ENCODE measurements at places on chromosomes 3 and 15.

GRCh38 chr3:133987948-133988484 is 41.7 kb downstream of the SLCO2A1 start:
- DNase-seq, result no peak

- no peak for DNase-seq
These were observed 87.2 kb upstream of the MLF1 start for GRCh38 chr3:158483701-158484235.

DNA sequence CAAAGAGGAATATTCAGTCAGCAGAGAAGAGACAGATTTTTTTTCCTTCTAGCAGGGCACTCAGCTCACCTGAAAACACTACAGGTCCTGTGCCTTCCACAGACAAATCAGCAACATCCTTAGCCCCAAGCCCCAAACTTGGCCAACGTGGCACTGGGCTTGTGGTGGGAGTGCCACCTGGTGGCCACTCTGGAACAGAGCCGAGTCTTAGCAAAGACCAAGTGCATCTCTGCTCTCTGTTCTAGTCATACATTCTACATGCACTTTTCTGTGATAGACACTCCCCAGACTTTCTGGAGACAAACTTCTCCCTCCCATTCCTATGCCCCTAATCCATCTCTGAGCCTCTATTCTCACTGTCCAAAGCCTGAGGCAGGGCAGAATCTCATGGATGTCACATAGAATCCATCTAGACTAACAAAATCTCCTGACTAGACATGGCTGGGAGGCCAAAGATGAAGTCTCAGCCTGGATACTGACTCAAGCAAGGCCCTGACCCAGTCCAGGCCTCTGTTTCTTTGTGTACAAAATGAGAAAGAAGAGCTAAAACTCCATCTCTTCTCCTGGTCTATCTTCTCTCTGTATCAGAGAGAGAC is 5.1 kb upstream of the SEMA7A start:
- no peak for DNase-seq

- no peak for DNase-seq
These were observed 234.6 kb upstream of the CBLB start for GRCh38 chr3:106103383-106103782.

DNA sequence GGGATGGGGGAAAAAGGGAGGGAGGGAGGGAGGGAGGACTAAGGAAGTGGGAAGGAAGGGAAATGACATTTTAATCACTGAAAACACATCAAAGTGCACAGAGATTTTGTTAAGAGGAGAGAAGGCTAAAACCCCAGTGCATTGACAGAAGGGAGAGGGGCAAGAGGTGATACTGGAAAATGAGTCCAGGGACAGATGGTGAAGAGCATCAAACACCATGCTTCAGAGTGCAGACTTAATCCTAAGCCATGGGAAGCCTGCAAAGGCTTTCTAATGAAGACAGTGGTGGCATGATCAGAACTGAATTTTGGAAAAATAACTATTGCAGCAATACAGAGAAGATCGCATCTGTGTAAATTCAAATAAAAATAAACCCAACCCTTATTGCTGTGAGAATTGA is 41.8 kb downstream of the HGD start:
- no peak for DNase-seq

- DNase-seq, result no peak
These were observed 135.3 kb upstream of the TGFBR2 start for GRCh38 chr3:30471066-30471465.

DNA sequence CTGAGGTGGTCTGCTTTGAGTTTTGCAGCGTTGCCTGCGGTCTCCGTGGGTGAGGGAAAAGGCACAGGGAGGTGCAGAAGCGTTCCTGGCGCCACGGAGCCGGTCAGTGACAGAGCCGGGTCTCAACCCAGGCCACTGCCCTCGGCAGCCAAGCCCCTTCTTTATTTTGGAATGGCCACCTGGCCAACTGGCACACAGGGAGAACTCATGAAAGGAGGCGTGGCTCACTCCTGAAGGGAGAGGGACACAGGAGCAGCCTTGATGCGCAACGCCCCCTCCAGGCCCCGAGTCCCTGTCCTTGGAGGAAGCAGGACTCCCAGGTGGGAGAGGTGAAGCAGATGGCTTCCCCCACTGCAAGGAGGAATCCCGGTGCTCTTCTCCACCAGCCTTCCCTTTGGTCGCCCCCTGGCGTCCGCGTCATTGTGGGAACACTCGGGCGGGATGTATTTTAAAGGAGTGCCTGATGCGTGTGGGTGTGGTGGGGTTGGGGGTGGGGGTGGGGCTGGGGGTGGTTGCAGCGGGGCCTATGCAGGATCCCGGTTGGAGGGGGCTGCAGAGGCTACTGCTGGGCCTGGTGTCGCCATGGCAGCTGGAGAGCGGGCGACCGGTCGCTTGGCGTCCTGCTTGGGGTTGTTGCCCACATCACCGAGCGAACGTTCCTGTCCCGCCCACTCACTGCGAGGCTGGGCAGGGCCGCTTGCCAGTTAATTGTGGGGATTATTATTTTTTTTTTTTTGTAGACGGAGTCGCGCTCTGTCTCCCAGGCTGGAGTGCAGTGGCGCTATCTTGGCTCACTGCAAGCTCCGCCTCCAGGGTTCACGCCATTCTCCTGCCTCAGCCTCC is 32.6 kb downstream of the APBA2 start:
- DNase-seq, result no peak

GRCh38 chr15:98138910-98139309 is 178.4 kb downstream of the ARRDC4 start:
- no peak for DNase-seq

DNA sequence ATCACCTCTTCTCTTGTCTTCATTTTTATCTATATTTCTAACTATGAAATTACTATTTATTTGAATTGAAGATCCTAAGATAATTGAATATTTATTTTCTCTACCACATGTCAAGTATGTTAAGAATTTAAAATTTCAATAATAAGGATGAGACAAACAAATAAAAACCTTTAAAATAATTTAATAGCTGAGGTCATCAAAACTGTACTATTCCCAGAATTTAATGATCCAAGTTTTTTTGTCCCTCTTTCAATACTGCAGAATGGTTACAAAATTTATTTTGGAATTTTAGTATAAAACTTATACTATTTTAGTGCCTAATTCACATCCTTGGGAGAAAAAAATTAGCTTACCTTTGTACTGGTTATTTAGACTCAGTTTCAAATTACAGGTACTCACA is 774.9 kb downstream of the ROBO2 start:
- no peak for DNase-seq

DNA sequence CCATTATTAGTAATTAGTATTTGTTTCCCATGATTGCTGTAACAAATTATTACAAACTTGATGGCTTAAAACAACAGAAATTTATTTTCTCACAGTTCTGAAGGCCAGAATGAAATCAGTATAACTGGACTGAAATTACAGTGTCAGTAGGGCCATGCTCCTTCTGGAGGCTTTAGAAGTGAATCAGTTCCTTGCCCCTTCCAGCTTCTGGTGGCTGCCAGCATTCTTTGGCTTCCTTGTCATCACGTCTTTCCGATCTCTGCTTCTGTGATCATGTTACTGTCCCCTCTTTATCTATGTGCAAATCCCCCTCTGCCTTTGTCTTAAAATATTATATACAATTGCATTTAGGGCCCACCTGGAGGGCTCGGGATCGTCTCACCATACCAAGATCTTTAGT is 92.0 kb downstream of the FOXB1 start:
- no peak for DNase-seq

GRCh38 chr3:140715035-140715434 is 37.2 kb downstream of the TRIM42 start:
- no peak for DNase-seq

DNA sequence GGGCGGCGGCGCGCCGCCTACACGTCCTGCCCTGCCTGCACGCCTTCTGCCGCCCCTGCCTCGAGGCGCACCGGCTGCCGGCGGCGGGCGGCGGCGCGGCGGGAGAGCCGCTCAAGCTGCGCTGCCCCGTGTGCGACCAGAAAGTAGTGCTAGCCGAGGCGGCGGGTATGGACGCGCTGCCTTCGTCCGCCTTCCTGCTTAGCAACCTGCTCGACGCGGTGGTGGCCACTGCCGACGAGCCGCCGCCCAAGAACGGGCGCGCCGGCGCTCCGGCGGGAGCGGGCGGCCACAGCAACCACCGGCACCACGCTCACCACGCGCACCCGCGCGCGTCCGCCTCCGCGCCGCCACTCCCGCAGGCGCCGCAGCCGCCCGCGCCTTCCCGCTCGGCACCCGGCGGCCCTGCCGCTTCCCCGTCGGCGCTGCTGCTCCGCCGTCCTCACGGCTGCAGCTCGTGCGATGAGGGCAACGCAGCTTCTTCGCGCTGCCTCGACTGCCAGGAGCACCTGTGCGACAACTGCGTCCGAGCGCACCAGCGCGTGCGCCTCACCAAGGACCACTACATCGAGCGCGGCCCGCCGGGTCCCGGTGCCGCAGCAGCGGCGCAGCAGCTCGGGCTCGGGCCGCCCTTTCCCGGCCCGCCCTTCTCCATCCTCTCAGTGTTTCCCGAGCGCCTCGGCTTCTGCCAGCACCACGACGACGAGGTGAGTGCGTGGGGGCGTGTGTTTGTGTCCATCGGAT is 602 bp downstream of the TRIM71 start:
- no peak for DNase-seq

- DNase-seq, result no peak
These were observed 701 bp downstream of the SGO1 start for GRCh38 chr3:20185331-20185678.

DNA sequence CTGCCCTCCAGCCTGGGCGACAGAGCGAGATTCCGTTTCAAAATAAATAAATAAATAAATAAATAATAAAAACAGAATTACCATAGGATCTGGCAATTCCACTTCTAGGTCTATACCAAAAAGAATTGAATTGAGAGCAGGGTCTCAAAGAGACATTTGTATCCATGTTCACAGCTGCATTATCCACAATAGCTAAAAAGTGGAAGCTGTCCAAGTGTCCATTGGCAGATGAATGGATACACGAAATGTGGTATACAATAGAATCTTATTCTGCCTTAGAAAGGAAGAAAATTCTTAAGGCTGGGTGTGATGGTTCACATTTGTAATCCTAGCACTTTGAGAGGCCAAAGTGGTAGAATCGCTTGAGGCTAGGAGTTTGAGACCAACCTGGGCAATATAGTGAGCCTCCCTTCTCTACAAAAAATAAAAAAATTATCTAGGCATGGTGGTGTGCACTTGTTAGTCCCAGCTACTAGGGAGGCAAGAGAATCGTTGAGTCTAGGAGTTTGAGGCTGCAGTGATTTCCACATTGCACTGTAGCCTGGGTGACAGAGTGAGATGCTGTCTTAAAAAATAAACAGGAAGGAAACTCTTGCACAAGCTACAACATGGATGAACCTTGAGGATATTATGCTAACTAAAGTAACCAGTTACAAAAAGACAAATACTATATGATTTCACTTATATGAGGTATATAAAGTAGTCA is 24.2 kb downstream of the PFKFB4 start:
- DNase-seq, result no peak

All from retinal pigment epithelial cell (primary cell).